ENCODE measurements at places on chromosomes 7 and 10.

- peak; percentile 12 for DNase-seq
Observed at GRCh38 chr7:133253519-133253875, 619 bp downstream of the EXOC4 start.

DNA sequence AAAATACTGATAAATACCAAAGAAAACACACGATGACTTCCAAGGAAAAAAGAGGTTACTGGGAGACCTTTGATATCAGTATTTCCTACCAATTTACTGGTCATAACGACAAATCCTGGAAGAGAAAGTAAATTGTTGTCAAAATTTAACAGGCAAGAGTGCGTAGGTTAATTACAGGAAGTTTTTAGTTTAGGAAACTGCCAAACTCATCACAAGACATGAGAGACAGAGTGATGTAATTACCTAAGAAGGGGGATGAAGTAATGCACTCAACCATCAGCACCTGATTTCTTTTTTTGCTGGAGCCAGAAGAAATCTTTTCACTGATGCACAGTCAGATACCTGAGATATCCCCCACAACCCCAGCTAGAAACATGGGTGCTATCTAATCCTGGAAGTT, 16.8 kb downstream of the MACC1 start:
- no peak for DNase-seq

DNA sequence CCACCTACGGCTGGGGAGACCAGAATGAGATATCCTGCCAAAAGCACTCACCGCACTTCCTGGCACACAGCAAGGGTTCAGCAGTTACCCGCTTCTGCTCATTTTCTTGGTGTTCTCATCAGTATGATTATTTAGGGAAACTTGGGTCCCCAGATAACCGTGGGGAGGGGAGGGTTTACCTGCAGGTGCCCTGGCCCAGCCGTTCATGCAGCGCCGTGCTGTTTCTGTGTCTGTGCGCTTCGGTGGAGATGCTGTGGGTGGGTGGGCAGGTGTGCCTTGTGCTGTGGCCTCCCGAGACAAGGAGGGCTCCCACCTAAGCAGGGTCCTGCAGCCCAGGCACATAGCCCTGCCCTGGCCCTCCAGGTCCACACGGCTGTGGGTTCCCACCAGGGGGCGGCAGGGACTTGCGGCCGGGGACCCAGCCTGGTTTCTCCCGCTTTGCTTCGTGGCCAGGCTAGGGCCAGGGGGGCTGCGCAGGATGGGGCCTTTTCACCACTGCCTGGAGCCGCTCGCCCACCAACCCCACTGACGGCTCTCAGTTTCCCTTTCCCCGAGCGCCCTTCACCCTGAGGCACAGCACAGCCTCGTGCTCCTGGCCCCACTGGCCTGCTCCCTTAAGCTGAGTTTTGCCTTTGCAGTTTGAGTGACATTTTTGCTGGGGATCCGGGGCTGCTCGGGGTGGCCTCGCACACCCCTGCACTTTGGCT, 78.5 kb downstream of the LHPP start:
- DNase-seq, result peak; percentile 70

DNA sequence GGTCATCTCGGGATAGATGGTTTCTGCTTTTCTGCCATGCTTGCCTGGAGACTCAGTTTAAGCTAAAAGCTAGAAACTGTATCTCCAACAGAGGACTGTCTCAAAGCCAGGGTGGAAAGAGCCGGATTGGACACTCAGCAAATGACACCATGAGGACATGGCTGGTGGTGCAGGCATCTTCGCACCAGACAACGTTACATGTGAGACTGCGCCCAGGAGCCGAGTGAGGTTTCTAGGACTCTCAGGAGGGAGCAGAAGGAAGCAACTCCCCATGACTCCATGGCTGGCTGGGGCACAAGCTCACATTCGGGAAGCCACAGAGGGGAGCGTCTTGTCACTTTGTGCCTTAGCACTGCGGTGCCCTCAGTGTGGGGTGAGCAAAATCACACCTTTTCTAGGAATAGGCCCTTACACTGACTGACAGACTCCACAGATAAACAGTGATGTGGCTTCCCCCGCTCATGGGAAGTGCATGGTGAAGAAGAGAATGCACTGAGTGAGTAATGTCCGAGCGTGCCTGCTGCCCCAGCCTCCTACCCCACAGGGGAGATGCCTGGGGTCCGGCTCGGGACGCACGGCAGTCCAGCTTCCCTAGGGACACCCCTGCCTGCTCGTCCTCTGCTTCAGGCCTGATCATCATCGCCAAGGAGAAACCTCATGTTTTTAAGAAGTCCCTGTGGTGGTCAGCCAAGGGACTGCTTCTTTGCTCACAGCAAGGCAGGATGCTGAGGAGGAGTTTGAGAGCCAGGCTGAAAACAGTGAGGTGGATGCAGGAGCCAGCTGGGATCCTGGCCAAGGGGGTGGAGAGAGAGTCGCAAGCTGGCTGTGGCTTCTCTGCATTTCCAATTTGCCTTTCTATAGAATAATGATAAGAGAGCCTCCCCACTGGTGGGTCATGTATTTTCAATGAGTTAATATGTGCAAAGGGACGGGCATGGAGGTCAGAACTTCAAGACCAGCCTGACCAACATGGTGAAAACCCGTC, 52.2 kb upstream of the FXYD4 start:
- DNase-seq, result no peak

GRCh38 chr7:113159746-113160339, 41.5 kb upstream of the SMIM30 start:
- peak; percentile 14 for DNase-seq

DNA sequence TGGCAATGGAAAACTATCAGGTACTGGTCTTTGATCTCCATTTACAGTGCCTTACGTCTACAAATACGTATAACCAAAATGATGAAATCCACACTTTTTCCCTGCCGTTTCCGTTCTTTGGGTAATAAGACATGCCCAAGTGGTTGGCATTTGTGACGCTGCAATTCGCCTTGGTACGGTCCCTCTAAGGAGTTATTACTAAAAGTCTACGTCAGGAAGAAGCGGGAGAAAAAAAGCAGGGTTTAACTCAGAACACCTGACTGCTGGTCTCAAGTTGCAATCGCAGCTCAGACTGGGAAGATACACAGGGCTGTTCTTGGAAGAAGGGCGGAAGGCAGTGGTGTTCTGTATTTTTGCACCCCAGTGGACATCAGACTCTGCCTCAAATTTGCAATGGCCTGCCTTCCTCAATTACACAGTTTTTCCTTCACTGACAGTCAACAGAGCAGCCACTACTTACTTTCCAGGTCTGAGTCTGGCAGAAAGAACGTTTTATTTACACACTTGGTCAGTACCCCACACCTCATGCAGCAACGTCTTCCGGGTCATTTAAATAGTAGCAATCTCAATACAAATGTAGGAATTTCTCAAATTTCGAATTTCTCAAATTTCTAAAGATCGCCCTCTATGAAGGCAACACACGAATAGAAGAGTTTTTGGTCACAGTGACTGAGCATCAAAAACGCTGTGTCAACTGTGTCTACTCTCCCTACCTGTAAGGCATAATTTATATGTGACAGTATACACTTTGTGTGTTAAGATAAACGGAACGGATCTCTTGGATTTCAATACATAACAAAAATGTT, 2.1 kb downstream of the BAIAP2L1 start:
- no peak for DNase-seq

DNA sequence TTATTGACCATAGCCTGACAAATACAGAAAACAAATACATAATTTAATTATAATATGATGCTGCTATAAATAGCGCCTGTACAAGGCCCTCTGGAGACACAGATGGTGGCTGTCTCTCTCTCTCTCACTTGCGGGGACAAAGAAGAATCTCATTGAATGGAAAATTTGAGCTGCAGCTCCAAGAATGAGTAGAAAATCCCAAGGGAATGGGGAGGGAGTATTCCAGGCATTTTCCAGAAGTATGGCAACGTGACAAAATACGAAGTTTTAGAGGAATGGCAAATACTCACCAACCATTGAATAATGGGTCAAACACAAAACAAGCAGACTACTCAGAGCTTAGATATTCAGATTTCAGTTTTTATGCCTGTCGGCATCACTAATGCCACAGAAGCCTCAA, 179.9 kb downstream of the NRP1 start:
- DNase-seq, result no peak

- no peak for DNase-seq
Observed at GRCh38 chr10:75430000-75430763, 1.2 kb upstream of the LRMDA start.

DNA sequence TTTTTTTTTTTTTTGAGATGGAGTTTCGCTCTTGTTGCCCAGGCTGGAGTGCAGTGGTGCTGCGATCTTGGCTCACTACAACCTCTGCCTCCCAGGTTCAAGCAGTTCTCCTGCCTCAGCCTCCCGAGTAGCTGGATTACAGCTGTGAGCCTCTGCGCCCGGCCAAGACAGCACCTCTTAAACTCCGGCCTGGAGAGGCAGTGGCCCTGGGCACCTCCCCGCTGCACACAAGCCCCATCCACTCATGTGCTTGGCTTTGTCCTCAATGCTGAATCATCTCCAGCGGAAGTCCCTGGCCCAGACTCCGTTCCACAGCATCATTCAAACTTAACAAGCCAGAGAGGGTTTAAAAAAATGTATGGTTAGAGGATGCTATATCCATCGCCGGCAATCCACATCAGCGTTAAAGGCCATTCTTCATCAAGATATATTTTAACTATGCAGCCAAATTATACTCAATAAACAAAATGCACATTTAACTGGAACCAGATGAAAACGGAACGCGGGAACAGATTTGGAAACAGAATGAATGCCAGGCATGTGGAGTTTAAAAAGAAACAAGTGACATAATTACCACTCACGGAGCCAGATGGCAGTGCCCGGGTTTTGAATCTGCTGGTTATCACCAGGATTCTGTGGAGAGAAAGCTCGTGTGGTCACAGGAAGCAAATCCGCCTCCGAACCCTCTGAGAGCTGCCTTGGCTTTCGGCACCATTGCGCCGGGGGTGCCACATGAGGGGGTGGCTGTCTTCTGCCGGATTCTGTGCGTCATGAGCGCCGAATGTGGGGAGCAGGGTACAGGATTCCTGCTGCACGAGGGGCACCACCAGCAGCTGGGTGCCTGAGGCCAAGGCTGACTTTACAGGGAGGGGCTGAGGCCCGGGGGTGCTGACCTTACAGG, 45.6 kb upstream of the CFAP46 start:
- no peak for DNase-seq

- no peak for DNase-seq
Observed at GRCh38 chr10:124429576-124429975, 10.9 kb upstream of the OAT start.

GRCh38 chr10:99894613-99895012, 112.2 kb downstream of the ABCC2 start:
- no peak for DNase-seq

- no peak for DNase-seq
Observed at GRCh38 chr7:70495033-70495376, 636.9 kb upstream of the GALNT17 start.

DNA sequence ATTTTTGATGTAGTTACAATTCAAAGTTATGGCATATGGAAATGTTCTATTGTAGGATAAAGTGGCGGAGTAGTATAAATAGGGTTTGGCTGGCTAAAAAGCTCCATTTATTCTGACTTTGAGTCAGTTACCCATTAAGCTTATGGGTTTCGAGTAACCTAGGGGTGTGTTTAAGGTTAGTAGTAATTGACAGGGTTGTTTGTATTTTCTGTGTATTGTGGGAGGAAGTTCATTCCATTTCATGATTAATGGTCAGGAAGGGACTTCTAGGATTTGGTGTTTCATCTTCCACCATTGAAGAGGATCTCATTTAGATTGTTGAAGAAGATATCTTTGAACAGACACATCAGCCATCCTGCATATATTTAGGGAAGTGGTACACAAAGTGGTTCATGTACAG, 75.0 kb downstream of the BICC1 start:
- no peak for DNase-seq

GRCh38 chr10:47368431-47369180, 15.5 kb downstream of the ZNF488 start:
- no peak for DNase-seq

DNA sequence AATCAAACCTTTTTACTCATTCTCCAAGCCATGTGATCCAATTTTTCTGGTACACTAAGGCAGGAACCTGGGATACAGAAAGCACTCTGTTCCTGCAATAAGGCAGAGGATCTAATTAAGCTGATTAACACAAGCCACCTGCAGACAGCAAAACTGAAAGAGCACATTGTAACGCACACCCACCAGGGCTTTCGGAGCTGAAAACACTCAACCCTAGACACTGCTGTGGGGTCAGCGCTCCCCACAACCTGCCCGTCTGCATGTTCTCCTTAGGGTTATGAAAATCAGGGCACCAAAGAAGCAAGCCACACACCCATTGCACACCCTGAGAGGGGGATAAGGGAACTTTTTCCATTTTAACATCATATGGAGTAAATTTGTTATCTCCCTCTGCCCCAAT, 1022.2 kb upstream of the LRRTM3 start:
- no peak for DNase-seq

DNA sequence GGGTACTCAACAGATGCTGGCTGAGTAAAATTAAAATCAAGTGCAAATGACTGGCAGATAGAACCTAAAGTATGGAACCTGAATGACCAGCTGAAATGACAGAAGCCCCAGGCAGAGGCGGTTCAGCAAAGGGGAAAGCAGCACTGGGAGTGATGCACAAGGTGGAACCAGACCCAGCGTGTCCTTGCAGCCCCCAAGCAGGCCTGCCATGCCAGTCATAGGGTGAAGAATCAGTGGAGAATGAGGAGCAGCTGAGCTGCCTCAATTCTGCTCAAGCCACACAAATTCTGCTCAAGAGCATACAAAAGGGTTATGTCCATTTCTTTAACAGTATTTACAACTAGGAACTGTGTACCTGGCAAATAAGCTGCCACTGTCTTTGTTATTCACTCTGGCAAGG, 8.7 kb downstream of the ACTR1A start:
- no peak for DNase-seq

DNA sequence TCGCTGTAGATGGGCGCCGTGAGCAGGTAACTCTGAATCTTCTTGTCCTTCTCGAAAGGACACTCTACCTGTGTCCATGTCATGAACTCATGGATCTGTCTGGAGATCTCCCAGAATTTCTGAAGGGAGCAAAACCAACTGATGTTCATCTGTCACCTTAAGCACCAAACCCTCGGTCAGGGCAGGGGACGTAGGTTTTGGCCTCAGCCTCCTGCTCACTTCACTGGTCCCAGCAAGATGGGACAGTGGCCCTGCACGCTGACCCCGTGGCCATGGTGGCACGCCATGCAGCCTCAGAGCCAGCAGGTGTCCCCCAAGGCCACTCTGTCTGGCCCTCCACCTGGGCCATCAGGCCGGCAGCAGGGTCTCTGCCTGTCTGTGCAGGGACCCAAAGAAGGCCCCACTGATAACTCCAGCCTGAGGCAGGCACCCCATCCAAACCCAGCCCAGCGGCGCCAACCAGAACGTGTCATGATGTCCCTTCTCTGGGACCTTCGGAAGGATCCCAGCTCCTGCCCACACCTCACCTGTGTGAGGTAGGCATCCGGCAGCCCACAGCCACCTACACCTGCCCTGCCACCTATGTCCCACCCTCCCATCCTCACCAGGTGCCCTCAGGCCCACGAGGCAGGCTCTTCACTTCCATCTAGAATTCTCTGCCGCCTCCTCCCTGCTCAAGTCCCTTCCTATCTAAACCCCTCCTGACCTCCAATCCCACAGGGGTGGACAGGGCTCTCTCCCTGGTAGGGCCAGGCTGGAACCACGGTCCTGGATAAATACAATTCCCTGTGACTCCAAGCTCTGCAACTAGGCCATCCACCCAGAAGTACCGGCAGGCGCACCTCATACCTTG, 59.0 kb downstream of the CSGALNACT2 start:
- DNase-seq, result no peak

GRCh38 chr7:46360296-46360695, 439.2 kb upstream of the IGFBP3 start:
- no peak for DNase-seq

GRCh38 chr7:1670894-1671593, 967 bp downstream of the ELFN1 start:
- no peak for DNase-seq
